ENCODE measurements at places on chromosomes 6 and 20.

DNA sequence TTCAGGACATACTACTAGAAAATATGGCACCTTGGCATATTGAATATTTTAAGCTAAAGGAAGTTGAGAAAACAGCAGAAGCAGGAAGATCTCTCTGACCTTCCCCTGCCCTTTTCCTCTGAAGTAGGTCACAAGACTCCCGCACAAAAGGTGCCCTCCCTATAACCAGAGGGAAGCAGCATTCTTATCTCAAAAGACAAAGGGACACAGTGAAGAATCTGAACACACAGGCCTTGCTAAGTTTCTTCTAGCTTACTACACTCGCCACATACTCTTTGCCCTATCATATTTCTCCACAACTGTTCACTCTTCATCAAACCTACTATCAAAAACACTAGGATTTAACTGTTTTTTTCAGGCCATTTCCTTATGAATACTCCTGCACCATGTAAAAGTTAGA is 151.2 kb downstream of the ELOVL4 start:
- no peak for DNase-seq

GRCh38 chr6:158409451-158409850 is 97.2 kb downstream of the TULP4 start:
- DNase-seq, result no peak

DNA sequence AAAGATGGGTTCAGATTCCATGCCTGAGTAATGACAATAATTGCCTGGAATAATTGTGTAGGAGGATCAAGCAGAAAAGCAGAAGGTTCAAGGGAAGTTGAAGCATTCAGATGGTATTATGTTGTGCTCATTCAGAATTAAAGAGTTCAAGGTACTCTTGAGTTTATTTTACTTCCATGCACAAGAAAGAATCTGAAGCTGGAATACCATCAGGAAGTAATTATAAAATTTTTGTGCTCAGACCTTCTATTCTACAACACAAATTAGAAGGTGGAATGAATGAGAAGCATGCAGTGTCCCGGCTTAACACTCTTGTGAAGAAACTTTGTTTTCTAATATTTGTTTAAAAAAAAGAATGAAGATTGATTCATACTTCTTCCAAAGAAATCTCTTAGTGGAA is 139.4 kb upstream of the ENPP5 start:
- DNase-seq, result no peak

- peak; percentile 51 for DNase-seq
Observed at GRCh38 chr20:43914311-43915210, at the start of gene TOX2. Gene TOX2 (plus strand): TSS chr20:43914852. CDS start chr20:43914892, 40 bp downstream.

GRCh38 chr6:81747327-81747726 is 5.2 kb downstream of the TENT5A start:
- no peak for DNase-seq

- no peak for DNase-seq
Observed at GRCh38 chr6:23175391-23175790, 606.0 kb downstream of the HDGFL1 start.

DNA sequence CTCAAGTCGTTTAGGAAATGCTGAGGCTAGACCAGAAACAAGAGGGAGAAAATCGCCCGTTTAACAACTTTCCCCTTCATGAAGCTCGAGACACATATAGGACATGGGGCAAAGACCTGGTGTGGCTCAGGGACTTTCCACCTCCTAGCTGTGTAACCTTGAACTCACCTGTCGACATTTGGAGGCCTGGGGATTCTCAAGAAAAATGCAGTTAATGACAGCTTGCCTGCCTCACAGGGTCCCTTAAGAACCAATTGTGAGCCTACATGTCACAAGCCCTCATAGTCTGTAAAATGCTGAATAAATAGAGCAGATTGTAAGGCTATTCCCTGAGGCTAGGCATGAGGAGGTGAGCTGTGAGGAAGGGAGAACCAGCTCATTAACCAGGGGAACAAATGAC is 35.1 kb downstream of the MGME1 start:
- DNase-seq, result no peak

DNA sequence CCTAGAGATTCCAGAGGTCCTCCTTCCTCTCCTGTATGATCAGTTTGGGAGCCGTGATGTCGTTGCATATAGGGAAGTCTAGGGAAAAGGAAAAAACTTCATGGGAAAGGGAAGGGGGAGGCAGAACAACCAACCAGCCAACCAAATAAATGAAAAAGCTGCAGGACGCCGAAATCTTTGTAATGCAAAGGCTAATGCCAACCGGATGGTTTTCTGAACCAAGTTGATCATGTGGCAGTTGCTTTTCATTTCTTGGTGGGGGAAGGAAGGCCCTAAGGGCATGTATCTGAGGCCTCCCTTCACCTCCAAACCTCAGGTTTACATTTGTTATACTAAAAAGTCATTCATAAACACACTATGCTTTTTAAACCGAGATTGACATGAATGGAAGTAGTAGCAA is 167.2 kb downstream of the ARID1B start:
- DNase-seq, result no peak

GRCh38 chr20:5654557-5654956 is 95.6 kb upstream of the SHLD1 start:
- DNase-seq, result no peak

- DNase-seq, result no peak
Observed at GRCh38 chr20:12695937-12696336, 312.8 kb upstream of the SPTLC3 start.

GRCh38 chr6:52049252-52050050 is 38.0 kb downstream of the PKHD1 start:
- DNase-seq, result no peak

- DNase-seq, result no peak
Observed at GRCh38 chr6:132866762-132867449, 52.5 kb downstream of the RPS12 start.

GRCh38 chr6:44042989-44043478 is 84.2 kb downstream of the MRPL14 start:
- DNase-seq, result no peak

DNA sequence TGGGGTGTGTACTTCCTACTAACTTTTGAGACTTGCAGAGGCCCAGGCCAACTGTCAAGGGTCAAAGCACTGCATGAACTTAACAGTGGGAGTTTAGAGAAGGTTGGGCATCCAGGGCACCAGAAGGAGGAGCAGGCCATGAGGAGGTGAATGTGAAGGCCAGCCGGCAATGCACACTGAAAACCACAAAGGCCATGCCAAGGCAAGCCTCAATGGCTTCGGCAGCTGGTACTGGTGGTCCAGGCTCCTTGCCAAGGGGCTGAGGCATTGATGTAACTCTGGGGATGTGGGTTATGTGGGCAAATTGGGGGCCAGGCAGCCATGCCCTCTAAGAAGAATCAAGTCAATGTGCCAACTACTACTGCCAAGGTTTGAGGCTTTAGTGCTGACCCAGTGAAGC is 222.4 kb downstream of the UNC5CL start:
- DNase-seq, result no peak

GRCh38 chr20:15951658-15952057 is 621.6 kb downstream of the KIF16B start:
- no peak for DNase-seq

DNA sequence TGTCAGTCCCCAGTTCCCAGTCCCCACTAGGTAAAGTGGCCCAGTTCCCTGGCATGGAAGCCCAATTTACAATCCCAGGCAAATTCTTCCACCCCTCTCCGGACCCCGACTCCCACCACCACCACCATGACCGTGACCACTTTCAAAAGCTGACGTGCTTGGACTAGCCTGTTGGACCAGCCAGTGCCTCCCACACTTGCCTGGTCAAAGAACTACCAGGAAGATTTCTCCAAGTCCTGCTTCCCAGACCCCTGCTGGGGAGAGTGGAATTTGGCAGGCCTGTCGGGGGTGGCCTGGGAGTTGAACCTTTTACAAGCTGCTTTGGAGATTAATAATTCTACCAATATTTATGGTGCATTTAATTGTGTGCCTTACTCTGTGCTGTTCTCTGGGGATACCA is 1.4 kb upstream of the PTPRT start:
- DNase-seq, result no peak

DNA sequence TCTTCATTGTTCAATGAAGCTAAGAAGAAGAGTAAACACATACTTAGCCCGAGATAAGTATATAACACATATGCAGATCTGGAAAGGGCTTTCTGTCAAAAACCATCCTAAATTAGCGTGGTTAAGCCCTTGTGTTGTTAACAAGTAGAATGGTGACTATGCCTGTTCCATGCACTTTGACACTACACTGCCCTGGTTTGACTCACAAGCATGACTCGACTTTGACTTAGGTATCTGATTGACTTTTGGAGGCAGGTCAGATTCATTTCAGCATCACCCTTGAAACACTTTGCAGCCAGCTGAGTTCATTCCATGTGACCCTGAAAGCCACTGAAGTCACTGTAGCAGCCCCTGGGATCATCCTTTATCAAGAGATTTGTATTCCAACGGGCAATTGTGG is 239.8 kb downstream of the TBX18 start:
- no peak for DNase-seq

- DNase-seq, result no peak
Observed at GRCh38 chr6:26468829-26469228, 11.1 kb downstream of the BTN2A1 start.

DNA sequence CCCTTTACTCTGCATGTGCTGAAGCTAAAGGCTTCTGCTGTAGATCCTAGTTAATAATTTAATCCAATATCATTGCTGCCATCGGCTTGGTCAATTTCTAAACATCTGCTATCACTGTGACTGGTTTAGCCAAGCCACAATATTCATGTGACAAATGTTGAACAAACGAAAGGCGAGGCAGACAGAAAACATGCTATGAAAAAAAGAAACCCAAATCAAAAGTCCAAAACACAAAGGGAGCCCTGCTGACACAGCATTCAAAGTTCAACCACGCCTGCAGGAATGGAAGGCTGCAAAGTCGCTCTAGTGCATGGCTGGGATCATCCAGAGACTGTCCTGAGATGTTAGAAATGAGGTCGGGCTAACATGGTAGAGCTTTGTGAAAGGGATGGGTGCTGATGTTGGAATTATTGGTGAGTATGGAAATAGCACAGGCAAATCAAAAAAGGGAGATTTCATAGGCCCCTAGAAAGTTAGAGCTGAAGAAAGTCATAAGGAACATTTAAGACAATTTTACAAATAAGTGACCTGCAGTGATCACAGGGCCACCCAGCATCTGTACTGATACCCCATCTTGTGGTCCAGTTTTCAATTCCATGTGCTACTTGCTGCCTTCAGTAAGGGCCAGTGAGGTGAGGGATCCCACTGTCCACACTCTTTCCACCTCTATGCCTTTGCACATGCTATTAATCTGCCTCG is 8.8 kb upstream of the NHSL1 start:
- DNase-seq, result no peak

DNA sequence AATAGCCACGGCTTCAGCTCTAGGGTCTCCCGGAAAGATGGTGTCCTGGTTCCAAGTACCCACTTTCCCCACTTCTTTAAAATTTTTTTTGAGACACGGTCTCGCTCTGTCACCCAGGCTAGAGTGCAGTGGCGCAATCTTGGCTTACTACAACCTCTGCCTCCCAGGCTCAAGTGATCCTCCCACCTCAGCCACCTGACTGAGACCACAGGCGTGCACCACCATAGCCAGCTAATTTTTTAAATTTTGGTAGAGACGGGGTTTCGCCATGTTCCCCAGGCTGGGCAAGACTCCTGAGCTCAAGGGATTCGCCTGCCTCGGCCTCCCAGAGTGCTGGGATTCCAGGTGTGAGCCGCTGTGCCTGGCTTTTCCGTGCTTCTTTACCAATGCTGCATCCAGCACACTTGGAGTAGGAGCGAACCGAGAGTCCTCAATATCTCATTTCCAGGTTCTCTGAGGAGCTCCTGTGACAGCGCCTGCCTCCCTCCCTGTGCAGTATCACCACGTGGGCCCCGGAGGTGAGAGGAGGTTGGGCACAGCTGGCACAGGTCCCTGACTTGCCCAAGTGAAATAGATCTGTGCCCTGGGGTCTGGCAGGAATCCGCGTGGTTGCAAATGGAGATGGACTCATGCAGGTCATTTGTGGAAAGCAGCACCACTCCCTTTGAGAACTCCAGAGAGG is 37.3 kb downstream of the EZR start:
- DNase-seq, result no peak

DNA sequence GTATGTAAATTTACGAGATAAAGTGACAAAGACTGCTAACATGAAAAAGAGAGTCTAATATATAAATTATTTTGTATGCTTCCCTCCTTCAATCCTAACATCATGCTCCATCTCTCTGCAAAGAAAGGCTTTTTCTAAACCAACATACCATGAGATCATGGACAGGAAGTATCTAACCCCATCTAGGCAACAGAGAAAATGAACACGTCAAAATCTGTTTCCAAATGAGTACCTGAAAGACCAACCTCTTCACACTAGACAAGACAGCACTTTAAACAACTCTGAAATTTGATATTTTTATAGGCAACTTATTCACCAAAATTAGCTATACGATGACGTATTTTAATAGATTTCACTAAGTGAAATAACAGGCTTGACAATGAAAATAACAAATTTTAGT is 54.6 kb downstream of the MAN1A1 start:
- DNase-seq, result no peak

GRCh38 chr6:36824253-36824652 is 15.0 kb downstream of the CPNE5 start:
- no peak for DNase-seq

DNA sequence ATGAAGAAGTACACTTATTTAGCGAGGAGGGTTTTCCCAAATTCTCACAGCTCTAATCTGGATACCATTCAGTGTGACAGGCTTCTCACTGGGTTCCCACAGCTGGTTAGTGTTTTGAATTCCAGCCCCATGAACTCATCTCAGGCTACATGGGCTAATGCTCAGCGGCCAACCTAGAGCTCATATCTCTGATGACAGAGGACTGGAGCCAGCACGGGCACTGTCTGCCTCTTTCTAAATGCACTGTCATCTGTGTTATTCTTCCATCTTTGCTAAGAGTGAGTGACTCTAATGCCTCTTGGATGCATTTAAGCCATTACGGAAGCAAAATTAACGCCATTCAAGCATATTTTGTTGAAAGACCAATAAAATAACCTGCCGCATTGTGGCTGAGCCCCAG is 308.9 kb upstream of the JAG1 start:
- no peak for DNase-seq

GRCh38 chr6:41643899-41644269 is 5.6 kb downstream of the MDFI start:
- no peak for DNase-seq

DNA sequence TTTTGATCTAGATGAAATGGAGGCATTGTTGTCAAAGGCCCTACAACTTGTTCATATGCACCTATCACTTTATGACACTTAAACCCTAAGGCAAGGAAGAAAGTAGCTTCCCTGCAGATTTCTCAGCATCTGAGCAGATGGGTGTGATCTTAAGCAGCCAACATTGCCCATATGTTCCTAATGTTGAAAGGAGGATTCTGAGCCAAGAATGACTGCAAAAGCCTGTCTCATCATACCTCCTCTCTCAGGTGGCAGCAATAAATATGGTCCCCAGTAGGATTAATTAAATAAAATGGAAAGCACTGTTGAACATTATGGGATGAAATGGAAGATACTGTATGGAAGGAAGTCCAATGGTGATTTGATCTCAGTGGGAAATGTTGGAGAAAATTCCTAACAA is 538.1 kb upstream of the MAN1A1 start:
- no peak for DNase-seq

Data from activated CD8-positive, alpha-beta memory T cell treated with anti-CD3 and anti-CD28 coated beads, Interleukin-2, amount 10 ng/mL, durations not matched to agents 7 days and 5 days (primary cell).